Daoy (cell line): ENCODE measurements at places on chromosomes 3 and 15. TPM values are rescaled to one million over a fixed set of nuclear protein-coding genes. Genes with fewer than 3 reads are reported as not detected.

The TMEM207 gene
- total RNA-seq = not detected in 2 replicates

DNA sequence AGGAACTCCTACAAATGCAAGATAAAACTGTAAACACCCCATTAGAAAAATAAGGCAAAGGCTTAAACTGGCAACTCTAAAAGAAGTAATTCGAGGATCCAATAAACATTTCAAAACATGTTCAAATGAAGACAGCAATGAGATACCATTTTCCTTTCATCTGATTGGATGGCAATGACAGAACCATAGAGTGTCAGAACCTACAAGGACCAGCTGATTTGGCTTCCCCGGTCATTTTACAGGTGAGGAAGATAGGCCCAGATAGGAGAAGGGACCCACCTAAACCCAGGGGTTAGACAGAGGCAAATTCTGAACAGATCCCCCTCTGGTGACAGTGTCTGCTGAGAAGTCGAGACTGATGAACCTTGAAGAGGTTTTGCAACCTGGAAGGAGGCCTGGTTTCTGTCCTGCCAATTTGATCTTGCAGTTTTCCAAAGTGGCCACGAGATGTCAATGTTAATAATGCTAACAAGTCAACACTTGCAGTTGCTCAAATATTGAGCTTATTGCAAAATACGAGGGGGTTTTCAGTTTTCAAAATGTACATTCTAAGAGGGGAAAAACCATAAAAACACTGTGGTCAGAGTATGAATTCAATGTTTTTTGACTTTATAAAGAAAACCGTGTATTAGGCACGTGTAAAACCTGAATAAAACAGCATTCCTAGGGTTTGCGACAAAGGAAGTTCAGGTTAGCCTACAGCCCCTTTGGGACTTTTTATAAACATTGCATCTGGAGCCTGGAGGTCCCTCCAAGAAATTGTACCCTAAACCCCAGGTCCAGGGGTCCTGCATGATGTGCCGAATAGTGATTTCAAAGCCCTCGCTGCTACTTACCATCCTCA lies 21.5 kb downstream of the CFAP161 start:
- peak; percentile 25 for DNase-seq

DNA sequence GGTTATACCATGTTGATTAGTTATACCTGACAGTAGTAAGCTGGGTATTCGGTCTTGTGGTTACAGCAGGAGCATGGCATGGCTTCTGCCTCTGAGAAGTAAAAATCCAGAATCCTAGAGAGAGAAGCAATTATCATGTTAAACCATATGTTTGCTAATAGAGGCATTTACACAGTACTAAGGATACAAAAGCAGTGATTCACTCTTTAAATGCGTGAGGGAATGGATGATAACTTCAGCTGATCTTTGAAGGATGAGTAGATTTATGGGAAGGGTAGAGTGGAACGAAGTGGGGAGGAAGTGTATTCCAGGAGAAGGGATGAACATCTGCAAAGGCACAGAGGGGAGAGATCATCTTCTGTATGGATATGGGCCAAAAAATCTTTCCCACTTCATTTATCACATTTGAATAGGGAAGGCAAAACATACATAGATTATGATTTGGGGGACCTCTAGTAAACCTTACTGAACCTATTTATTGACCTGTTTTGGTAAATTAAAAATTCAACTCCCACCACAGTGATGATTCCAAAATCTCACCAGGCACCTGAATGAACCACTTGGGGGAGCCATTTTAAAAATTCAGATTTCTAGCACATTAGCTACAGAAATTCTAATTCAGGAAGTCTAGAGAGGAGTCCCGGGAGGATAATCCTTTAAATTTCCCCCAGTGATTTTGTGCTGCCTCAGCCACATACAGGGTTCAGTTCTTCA lies 35.1 kb downstream of the IGSF10 start:
- no peak for DNase-seq

The FBXL22 gene
- total RNA-seq = 0.06 TPM in 1 of 2 replicates, not detected in the other

- peak; percentile 28 for DNase-seq
These were observed 123.4 kb upstream of the MB21D2 start for GRCh38 chr3:193040836-193041672.
